ENCODE measurements at places on chromosomes 2 and 18.

GRCh38 chr18:67728364-67728763, 211.8 kb upstream of the DSEL start:
- DNase-seq: no peak

- no peak for DNase-seq
Observed at GRCh38 chr2:179195141-179195540, 69.5 kb downstream of the SESTD1 start.

GRCh38 chr2:199572571-199572970, 114.8 kb upstream of the SATB2 start:
- DNase-seq: no peak

- DNase-seq: no peak
Observed at GRCh38 chr2:72082021-72082601, 65.6 kb downstream of the CYP26B1 start.

DNA sequence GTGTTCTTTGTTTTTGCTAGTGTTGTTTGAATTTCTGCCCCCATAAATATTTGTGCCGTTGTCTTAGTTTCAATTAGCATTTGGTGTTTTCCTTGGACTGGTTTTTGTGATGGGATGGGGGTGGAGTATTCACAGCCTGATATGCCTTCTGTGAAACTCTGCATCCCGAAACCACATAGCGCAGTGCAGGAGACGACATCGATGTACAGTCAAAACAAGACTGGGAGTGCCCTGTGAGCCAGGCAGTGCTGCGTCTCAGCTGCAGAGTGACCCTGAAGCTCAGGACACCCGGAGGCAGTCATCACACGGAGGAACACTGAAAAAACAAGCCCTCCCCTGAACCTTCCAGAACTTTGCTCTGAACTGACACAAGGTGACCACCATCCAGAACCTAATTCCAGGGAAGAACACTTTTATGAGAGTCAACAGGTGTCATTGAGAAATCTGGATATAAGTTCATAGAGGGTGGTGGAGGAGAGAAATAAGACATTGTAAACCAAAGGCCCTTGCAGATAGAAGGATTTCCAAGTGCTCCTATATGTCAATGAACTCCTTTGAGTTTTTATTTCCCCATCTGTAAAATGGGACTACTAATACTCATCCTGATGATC, 61.2 kb upstream of the CABLES1 start:
- no peak for DNase-seq

GRCh38 chr2:95386031-95386430, 16.5 kb upstream of the FAHD2A start:
- no peak for DNase-seq

DNA sequence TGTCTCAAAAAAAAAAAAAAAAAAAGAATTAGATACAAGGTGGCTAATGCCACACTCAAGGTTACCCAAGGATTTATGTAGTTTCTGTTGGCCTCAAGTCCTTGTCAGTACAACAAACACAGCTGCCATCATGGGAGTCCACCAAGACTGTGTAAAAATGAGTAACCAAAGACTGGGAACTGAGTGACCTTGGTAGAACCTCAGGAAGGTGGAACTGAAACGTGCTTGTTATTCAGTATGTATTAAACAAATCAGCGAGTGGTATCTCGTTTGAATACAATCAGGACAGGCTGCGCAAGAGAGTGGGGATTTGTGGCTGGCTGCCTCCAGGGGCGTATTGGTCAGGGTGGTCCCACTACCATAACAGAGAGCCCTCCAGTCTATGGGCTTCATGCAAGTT, 1.6 kb upstream of the SFTPB start:
- DNase-seq: no peak

DNA sequence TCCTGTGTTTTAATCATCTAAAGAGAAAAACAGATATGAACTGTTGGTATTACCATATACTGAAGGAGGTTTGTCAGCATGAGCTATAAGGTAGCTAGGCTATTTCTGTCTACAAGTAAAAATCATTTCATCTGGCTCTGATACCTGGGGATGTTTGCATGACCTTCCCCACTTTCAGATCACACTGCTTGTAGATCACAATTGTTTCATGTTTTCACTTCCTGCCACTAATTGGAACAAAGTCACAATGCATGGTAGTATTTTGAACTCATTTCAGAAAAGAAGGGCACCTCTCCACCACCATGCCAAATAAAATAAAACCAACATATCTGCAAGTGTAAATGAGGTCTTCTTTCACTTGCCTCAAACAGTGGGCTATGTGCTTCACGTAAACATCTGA, 37.8 kb downstream of the NYAP2 start:
- no peak for DNase-seq

DNA sequence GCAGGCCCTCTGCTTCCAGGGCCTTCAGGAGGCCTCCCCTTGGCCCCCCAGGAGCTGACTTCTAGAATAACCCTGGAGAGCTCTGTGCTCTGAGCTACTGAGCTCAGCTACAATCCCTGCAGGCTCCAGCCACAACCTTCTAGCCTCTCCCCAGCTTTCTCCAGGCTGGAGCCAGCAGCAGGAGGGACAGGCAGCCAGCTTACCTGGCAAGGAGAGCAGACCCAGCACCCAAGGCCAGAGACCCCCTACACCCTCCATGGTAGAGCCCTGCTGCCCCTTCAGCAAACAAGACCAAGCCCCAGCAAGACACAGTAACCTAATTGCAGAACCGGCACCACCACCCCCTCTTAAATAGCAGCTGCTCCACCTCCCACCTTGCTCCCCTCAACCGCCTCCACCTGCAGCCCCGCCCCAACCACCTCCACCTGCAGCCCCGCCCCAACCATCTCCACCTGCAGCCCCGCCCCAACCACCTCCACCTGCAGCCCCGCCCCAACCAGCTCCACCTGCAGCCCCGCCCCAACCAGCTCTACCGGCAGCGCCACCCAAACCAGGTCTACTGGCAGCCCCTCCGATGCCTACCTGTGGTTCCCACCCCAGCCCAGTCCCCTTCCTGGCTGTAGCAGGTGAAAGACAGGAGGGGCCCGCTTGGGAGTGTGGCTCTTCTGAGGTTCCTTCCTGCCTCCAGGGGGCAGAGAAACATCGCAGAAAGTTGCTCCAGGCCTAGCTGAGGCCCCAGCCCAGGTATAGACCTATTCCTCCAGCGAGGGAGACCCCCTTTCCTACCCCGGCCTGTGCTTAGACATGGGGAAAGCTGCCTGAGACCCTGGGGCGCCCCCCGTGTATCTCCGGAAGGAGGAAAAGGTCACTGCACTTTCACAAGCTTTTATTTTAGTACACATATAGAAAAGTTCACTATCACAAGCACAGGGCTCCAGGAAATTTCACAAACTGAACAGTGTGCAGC, at the start of gene ASTL:
TSS of gene ASTL (minus strand) at position 324 of the 967 bp plus-strand sequence. CDS start at position 258, 66 bp downstream.
- DNase-seq: peak; percentile 78

DNA sequence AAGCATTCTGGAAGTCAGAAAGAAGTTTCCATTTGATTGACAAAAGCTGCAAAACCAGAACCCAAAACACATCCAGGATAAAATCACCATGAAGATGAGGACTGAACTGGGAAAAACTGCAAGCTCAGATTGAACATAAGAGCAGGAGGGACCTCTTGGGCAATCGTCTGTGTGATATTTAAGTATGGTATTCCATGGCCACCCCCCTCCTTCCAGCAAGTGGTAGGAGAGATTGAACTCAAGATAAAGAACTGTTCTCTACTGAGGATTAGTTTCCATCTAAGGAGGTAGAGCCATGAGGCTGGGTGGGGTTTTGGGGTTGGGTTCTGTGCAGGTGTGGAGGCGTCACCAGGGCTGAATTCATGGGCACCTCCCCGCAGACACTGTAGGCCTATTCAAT, 251.1 kb downstream of the NCKAP5 start:
- no peak for DNase-seq

GRCh38 chr2:176094349-176094748, 1.8 kb downstream of the HOXD13 start:
- DNase-seq: no peak

GRCh38 chr2:241316825-241317224, 1.1 kb downstream of the SEPTIN2 start:
- no peak for DNase-seq

GRCh38 chr18:50790241-50790640, 29.6 kb downstream of the MRO start:
- no peak for DNase-seq

GRCh38 chr2:203893401-203893800, 25.8 kb downstream of the CTLA4 start:
- DNase-seq: no peak

GRCh38 chr2:24552836-24553235, 61.8 kb downstream of the NCOA1 start:
- no peak for DNase-seq

DNA sequence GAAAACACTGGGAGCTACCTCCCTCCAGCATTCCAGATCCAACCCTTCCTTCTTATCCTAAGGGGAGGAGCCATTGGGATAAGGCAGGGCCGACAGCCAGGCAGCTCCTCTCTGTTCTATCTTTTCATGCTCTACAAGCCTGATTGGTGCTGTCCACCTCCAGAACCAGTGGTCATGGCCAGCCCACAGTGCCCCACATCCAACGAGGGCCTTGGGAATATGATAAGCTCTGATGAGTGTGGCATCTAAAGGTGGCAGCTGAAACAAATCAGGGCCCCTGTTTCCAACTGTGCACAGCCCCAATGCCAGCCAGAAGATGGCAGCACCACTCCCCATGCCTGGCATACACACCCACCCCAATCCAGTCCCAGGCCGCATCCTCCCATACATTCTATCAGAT, 329.3 kb downstream of the C1D start:
- peak; percentile 48 for DNase-seq

DNA sequence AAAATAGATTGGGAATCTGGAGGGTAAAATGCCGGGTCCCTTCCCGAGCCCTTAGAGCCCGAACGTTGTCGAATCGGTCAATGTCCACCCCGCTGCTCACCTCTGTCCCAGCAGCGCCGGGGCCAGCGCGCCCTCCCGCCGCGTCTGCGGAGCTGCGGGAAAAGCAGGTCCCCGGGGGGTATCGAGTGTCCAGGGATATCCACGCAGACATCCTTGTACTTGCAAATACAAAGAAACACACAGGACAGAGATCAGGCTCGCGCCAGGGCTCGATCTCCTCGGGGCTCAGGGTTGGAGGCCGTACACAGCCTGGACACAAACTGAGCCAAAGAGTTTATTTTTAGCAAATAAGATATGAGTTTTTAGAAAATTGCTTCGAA, 2.3 kb upstream of the GATA6 start:
- DNase-seq: no peak

DNA sequence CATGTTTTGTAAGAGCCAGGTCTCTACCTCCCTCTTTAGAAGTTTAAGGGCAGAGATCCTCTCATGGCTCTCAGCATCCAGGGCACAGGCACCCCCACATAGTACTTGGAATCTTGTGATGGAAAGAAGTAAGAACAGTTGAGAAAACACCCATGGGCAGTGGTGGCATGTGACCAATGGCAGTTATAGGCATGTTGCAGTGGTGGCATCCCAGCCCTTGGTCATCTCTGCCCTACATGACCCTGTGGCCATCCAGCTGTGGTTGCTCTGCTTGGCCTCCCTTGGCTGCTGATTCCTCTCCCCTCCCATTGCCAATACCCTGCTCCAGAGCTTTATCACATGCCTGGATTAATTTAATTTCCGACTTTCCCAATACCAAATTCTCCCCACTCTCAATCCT, 13.3 kb upstream of the MSH2 start:
- DNase-seq: no peak

DNA sequence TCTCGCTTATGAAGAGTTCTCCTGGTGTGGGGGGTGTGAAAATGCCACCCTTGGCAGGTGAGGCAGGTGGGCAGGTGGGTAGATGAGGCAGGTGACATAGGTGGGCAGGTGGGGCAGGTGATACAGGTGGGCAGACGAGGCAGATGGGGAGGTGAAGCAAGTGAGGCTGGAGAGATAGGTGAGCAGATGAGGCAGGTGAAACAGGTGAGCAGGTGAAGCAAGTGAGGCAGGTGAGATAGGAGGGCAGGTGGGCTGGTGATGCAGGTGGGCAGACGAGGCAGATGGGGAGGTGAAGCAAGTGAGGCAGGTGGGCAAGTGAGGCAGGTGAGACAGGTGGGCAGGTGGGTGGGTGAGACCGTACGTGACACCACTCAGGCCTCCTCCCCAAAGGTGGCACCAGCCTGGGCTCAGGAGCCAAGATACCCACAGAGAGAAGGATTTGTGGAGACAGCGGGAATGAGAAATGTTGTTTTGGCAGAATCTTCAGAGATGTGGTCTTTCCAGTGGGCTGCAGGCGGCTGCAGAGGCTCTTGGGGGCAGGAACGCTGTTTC, 232.3 kb upstream of the MYT1L start:
- no peak for DNase-seq

DNA sequence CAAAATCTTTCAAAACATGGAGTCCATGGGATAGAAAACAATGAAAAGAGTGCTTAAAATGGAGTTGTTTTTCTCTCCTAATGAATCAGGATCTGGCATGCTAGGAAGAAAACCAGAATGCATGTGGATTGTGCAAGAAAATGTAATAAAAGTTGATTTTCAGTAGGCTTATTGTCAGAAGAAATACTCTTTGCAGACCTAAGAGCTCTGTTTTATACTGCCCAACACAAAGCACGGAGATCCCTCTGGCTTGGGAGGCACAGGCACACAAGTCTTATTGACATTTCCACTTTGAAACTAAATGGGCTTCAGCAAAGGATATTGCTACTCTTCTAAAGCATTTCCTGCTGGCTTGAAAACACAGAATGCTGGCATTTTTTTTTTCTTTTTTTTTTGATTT, 15.5 kb upstream of the DAPL1 start:
- no peak for DNase-seq

DNA sequence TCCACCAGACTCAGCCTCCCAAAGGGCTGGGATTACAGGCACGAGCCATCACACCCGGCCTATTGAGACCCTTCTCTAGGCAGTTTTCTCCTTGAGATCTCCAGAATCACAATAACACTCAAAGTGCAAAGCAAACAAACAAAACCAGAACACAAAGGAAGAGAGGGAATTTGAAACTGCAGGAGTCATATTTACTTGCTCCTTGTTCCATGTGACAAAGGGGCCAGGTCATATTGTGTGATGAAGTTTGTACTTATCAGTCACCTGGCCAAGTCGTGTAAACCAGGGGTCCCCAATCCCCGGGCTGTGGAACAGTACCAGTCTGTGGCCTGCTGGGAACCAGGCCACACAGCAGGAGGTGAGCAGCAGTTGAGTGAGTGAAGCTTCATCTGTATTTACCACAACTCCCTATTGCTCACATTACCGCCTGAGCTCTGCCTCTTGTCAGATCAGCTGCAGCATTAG, 26.5 kb downstream of the SCYGR8 start:
- no peak for DNase-seq

DNA sequence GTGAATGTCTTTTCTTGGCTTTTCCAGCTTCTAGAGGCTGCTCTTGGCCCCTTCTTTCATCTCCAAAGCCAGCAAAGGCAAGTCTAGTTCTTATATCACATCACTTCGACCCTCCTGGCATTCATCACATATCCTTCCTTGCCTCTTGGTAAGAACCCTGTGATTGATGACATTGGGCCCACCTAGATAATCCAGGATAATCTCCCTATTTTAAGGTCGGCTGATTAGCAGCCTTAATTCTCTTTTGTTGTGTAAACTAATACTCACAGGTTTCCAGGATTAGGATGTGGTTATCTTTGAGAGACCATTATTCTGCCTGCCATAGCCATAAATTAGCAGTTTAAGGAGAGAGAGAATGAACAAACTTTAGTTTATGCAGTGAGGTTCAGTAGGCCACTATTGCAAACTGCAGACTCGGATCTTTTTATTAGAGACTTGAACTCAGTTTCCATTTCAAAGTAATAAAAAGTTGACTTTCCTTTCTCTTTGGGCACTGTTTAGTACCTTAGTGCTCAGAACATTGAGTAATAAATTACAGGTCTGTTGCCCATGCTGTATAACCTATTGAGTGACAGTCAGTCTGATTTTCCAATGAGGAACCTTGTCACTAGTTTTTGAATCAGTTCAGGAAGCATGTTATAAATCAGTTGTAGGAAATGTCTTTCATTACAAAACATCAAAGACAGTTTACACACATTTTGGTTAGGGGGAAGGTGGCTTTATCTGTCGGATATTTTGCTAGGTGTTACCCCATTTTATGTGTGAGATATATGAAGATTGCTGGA, 4.5 kb downstream of the NDUFV2 start:
- DNase-seq: no peak
